ENCODE measurements at places on chromosomes 1 and 21.

DNA sequence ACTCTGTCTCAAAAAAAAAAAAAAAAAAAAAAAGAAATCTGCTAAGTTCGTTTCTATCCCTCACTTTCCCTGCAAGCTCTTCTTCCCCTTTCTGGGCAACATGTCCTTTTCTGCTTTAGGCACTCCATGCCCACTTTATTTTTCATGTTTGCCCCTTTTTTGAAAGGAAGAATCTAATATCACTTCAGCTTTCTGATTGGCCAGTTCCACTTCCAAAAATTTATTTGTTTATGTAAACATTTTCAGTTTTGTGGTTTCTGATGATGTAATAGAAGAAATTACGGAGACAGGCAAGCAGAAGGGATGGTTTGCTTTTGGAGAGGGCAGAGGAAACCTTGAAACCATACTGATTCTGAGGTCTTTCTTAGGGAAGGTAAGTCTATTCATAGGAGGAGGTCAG is 15.1 kb downstream of the IFNAR1 start:
- DNase-seq, result no peak

DNA sequence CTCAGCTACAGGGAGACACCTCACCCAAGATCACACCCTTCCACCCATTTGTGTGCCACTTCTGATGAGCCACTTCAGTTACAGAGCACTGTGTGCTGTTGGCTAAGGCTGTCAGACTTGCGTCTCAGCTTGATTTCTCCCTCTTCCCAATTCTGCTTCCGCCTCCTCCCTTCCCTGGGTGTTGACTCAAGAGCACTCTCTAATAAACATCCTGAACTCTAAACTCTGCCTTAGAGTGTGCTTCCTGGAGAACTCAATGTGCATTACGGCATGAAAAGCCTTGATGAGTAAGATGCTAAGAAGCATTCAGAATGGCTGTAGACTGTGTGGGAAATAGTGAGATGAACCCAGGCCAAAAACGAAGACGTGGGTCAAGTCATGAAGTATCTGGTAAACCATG is 54.9 kb upstream of the S1PR1 start:
- DNase-seq, result no peak

- no peak for DNase-seq
Observed at GRCh38 chr1:180489313-180489712, 13.1 kb downstream of the ACBD6 start.

GRCh38 chr1:225603538-225604354 is 49.2 kb downstream of the ENAH start:
- DNase-seq, result peak; percentile 16

DNA sequence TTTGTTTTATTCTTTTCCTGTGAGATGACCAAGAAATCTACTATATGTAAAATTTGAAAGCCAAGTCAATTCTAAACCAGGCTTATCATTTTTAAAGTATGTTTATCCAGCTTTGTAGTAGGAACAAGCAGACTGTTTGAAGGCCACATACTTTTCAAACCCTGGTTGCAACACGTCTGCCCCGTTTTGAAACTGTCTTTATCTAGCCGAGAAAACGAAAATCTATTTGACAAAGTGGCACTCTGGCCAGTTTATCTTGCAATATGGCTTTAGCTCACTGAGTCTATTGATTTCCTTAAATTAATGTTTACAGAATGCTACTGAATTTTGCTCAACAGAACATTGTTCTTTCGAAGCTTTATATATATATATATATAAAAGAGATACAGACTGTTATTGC is 39.7 kb downstream of the PROX1 start:
- no peak for DNase-seq

DNA sequence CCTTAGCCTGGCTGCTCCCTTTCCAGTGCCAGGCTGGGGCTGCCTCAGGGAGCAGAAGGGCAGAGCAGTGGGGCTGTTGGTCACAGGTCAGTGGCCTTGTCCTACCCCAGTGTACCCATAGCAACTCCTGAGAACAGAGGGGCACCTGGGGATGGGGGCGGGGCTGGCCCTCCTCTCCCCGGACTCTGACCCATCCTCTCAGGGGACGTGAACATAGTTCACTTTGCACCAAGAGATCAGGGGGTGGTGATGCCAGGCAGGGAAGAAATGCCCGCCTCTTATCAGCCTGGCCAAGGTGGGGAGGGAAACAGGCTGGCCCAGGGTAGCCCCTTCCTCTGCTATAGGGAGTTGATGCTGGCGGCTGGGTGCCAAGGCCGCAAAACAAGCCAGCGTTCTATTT is 4.9 kb downstream of the ETNK2 start:
- no peak for DNase-seq

GRCh38 chr1:69739251-69739605 is 171.5 kb downstream of the LRRC7 start:
- no peak for DNase-seq

- no peak for DNase-seq
Observed at GRCh38 chr21:43645976-43646375, 13.3 kb downstream of the HSF2BP start.

DNA sequence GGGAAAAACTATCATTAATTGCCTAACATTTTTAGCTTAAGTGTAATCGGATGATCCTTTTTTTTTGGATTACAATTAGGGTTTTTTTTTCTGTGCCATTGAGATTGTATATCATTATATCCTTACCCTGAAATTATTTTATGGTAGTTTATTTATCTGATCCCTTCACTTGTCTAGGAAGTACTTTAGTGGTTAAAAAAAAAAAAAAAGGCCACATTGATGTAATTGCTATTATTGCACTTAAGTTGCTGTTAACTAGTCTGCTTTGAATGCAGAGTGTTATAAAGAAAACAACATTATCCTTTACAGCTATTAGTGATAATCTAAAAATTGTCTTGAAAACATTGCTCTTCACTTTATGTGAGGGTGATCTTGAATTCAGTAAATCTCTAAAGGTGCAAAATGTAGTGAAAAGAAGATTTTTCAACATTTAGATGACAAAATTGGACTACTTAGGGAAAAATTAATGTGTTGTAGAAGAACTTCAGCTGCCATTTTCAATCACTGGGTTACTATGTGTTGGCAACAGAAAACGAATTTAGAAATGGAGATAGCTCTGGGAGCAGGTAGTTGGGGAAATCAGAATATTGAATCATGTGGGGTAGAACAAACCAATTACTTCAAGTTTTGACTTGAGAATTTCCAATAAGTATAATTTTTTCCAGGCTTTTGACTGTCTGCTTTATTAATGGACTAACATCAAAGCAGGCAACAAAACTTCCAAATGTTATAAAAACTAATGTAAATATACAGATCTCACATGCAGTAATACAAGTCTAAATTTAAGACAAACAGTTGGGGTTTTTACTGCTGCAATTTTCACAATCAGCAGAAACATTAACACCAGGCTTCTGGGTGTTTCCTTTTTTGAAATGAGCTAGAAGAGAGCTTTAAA is 5.0 kb downstream of the ADGRL2 start:
- DNase-seq, result no peak

DNA sequence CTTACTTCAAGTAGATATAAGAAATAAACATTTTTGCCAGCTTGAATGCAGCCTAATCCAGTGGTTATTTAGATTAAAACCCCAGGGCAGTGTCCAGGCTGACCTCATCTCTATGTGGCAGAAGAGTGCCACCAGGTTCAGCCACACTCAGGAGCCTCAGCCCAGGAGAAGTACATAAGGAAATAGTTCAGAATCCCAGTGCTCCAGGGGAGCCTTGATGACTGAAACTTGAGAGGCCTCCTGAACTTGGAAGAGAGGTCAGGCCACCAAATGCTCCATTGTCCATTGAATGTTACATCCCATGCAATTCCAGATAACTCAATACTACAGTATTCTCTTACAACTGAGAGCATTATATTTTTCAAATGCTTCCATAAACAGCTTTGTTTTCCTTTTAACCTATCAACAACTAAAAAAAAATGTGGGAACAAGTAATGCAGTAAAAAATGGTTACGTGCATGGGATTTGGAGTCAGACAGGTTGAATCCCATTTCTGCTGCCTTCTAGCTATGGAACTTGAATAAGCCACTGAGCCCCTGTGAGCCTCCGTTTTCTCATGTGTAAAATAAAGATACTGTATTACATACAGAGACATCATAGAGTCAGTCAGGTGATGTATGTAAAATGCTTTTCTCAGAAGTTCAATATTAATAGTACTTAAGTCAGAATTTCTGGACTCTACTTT is 248.0 kb downstream of the PLPP3 start:
- DNase-seq, result no peak

DNA sequence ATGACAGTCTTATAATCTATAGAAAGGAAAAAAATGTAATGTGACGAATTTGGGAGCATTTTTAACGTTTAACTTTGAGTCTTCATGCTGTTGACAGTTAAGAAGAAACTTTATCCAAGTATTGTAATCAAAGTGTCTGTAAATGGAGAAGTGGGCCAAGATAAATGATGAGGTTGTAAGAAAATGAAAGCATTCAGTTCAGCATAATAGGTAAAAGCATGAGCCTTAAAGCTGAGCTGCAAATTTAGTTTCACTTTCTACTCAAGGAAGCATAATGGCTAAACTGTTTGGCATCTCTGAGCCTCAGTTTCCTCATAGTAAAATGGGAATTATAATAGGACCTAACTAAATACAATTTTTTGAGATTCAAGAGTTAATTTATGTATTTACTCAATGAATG is 1554.8 kb downstream of the KCNT2 start:
- no peak for DNase-seq

DNA sequence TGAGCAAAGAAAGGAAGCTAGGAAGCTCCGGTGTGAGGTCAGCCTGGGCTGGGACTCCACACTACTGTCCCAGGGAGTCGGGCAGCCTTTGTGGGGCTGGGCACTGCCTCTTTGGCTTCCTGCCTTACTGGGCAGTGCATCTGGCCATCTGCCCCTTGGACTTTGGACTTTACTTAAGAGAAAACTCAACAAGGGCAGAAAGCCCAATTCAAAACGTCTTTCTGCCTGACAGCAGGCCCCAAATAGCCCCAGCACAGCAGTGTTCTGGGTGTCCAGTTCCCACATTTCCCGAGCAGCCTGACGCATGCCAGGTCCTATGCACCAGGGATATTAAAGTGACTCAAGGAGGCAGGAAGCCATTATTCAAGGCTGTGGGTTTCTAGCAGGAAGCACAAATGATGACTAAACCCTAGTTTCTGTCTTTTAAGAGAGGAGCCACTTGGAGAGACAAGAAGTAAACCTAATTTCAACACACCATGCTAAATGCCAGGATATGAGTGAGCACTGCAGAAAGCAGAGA is 37.9 kb upstream of the EDEM3 start:
- no peak for DNase-seq

- no peak for DNase-seq
Observed at GRCh38 chr21:31888936-31889371, 16.1 kb downstream of the HUNK start.

DNA sequence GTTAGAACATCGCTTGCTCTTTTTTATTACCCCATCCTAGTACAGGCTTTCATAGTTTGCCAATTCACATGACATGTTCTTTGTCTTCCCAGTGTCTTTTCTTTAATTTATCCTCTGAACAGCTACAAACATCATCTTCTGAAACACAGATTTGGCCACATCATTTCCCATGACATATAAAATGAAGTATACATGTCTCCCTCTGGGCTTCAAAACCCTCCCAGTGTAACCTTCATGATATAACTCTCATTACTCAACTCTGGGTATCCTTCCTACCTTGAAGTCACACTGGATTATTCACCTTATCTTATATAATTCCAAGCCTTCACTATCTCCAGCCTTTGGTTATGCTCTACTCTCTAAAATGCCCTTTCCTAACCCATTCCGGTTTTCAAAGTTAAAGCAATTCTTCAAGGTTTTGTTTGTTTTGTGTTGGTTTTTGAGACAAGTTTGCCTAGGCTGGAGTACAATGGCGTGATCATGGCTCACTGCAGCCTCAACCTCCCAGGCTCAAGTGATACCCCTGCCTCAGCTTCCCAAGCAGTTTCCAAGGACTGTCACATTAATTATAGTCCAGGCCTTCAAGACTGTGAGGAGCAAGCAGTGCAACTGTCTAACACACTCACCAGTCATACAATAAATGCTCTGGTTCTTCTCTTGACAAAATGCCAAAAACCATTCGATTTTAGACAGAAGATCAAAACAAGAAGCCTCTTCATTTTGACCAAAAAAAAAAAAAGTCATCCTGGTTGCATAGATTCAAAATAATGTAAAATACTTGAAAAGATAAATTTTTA is 5.8 kb downstream of the RGS1 start:
- DNase-seq, result no peak

GRCh38 chr21:42737951-42738590 is 84.7 kb downstream of the PDE9A start:
- DNase-seq, result no peak

- DNase-seq, result no peak
Observed at GRCh38 chr1:218374401-218375353, 29.5 kb downstream of the TGFB2 start.

GRCh38 chr1:119906927-119907652 is 10.8 kb upstream of the ADAM30 start:
- no peak for DNase-seq

DNA sequence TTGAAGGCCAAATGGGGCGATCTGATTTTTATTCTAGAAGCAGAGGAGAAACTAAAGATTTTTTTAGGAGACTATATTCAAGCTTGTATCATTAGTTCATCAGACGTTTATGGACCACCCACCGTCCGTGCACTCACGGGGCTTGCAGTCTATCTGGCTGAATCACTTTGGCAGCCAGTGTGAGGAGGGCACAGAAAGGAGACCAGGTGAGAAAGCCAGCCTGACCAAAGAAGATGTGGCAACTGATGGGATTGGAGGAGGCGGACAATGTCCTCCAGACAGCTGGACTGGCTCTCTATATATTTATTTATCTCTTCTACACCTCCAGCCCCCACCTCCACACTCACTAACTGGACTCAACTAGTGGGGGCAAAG is 822 bp upstream of the ELOVL1 start:
- no peak for DNase-seq

DNA sequence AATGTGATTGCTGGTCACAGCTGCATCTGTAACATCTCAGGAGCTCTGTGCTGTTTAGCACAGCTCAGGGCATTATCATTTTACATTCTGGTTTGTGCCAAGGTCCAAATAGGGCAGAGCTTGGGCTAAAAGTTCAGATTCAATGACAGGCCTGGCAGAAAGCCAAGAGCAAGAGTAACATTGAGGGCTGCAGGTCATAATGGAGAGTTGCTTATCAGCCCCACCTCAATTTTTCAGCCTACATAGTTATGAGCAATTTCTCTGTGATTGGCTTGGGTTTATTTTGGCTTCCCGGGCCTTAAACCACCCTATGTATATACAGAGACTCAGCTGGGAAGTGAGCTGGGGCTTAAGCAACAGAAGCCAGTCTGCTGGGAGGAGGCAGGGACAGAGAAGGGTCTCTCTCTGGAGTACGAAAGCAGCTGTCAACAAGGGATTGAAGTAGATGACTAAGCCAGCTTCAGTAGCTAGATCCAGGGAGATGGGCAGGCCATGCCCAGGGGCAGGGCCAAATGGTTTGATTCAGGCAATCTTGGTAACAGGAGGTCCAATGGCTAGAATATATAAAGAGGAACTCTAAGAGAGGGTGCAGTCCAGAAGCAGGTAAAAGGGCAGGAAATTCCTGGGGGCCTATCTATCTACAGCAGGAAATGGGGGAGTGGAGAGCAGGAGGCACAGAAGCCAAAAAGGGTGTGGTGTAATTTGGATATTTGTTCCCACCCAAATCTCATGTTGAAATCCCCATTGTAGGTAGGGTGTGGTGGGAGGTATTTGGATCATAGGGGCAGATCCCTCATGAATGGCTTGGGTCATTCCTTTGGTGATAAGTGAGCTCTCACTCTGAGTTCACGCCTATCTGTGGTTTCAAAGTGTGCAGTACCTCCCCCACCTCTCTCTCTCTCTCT is 49.0 kb downstream of the BRINP2 start:
- DNase-seq, result peak; percentile 24

All from SHP77 (cell line).